ENCODE measurements at places on chromosomes 5 and 9. TPM values are rescaled to one million over a fixed set of nuclear protein-coding genes. Genes with fewer than 3 reads are reported as not detected.

DNA sequence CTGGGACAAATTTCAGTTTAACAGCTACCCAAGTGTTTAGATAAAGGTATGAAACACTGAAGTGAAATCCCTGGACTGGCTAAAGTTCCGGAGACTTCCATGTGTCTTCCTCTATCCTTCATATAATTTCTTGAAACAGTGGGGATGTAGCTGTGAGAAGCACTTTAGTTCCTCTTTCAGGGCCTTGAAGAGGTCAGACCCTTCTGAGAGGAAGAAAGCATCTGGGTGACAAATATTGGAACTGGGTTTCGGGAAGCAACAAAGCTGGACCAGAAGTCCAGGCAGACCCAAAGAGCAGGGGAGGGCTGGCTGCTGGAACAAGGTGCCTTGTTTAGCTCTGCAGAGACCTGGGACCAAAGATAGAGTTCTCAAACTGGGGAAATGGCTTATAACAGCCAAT lies 75.4 kb upstream of the ZFAND5 start:
- no peak for ATAC-seq

DNA sequence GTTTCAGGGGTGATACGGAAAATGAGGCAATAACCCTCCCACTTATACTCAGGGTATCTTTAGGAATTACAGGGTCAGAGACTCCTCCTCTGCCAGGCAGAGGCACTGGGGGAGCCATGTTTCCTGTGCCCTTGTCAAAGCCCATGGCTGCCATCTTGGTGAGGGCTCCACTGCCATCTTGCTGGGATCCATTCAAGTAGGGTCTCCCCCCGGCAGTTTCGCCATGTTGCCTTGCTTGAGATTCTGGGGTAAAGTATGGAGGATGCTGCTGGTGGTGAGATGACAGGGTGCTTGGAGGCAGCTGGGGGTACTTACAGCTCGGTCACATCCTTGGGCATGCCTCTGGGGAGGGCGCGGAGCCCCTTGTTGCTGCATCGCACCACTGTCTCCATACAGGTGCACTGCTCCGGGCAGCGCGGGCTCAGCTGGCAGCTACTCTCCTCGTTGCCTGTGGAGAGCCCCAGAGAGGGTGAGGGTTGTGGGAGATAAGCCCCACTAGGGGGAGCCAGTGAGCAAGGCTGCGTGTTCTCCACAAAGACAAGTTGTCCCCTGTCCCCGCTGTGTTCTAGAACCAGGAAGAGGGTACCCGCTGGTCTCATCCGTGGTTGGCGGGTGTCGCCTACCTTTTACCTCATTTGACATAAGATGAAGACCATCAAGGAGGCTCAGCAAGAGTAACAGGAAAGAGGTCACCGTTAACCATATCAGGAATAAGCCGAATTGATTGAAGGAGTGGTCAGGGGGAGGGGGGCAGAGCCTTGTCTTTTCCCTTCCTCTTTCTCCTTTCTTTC lies 169.0 kb upstream of the PANK3 start:
- no peak for ATAC-seq

DNAH5 gene
- total RNA-seq, result 0.94 TPM

DNA sequence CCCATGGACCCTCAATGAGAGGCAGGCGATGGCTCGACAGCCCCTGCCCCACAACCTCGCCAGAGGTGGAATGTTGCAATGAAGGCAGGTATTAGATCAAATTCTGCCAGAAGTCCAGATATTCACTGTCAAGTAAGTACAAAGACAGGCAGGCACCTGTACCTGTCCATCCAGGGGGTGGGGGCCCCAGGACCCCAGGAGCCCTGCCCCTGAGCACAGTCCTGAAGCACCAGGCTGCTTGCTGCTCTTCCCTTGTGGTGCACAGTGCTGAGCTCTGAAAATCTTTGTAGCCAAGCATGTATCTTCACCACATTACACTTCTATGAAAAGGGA lies 26.2 kb upstream of the HMCN2 start:
- no peak for ATAC-seq

GRCh38 chr5:57566914-57567313 lies 84.3 kb upstream of the ACTBL2 start:
- no peak for ATAC-seq

- ATAC-seq, result peak; percentile 71
Measured at GRCh38 chr9:128249908-128250838, 25.6 kb downstream of the GOLGA2 start.

- no peak for ATAC-seq
Measured at GRCh38 chr5:113002423-113002822, 25.8 kb downstream of the DCP2 start.

DNA sequence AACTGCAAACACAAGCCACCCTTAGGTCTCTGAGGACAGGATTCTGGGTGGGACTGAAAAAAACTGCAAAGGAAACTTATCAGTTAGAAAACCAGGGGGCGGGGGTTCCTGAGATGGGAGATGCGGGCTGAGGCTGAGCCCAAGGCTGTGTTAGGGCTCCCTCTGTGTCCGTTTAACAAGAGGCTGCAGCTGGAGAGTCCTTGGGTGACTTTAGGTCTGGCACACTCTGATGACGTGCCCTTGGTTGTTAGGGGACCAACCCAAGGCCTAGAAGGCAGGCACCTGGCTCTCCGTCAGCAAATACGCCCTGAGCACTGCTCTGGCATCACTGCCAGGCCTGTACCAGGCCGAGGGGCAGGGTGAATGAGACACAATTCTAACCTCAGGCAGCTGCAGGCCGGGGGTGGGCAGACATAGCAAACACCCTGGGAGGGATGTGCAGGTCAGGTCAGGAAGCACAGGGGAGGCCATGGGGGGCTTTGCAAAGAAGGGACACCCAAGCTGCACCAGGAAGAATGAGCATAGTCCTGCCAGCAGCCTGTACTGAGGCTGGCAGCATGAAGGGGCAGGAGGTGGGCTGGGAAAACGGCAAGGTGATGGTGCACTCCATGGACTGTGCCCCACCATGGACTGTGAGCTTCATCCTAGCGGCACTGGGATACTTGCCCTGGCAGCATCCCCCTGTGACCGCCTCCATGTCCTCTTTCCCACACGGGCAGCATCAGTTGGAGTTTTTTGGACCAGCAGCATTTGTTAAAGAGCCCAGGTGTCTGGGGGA lies 137.9 kb downstream of the GABBR2 start:
- no peak for ATAC-seq

- ATAC-seq, result no peak
Measured at GRCh38 chr5:156669416-156669815, 180.7 kb upstream of the PPP1R2B start.

GRCh38 chr9:38301376-38302106 lies 91.0 kb upstream of the ALDH1B1 start:
- ATAC-seq, result no peak

DNA sequence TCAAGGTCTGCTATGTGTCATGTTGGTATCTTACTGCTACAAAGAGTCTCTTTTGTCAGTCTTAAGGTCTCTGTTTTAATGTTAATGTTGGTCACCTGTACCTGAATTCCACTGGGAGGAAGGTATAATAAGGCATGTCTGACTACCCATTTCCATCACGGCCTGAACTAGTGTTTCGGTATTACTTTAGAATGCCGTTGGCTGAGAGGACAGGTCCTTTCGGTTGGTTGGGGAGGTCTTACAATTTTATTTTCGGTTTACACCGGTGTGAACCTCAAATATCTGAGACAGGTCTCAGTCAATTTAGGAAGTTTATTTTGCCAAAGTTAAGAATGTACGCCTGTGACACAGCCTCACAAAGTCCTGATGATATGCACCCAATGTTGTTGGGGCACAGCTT lies 154.9 kb upstream of the ABCA1 start:
- ATAC-seq, result no peak

LPAR1 gene
- total RNA-seq, result 55.3 TPM

DNA sequence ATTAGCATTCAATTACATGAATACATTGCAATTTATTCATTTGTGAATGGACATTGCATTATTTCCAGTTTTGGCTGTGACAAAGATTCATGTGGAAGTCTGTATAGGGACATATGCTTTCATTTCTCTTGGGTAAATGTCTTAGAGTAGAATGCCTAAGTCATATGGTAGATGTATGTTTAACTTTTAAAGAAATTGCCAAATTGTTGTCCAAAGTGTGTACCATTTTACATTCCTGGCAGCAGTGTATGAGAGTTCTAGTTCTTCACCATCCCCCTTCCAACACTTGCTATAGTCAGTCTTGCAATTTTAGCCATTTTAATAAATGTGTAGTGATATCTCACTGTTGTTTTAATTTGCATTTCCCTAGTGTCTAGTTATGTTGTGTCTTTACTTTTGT lies 122.2 kb downstream of the TMC1 start:
- ATAC-seq, result no peak
